ENCODE measurements at places on chromosomes 11 and 22. TPM values are rescaled to one million over a fixed set of nuclear protein-coding genes. Genes with fewer than 3 reads are reported as not detected.

Gene ASRGL1
- 134 TPM for total RNA-seq

Gene PKDREJ
- total RNA-seq, result 0.04 TPM

Gene C11orf16
- not detected for total RNA-seq

Gene OR6A2
- total RNA-seq, result 0.20 TPM

Gene GPHA2
- not detected for total RNA-seq

Gene SELENOH
- 60.6 TPM for total RNA-seq

Gene IRAG1
- 0.13 TPM for total RNA-seq

Gene HSPB2
- total RNA-seq, result not detected

Gene OR52E6
- not detected for total RNA-seq

Gene GVQW3
- 0.79 TPM for total RNA-seq

Gene CRYBA4
- not detected for total RNA-seq

Gene OR8D4
- total RNA-seq, result 0.04 TPM

Gene DMC1
- 2.2 TPM for total RNA-seq

Gene SLC35F2
- total RNA-seq, result 63.5 TPM

Gene BDNF
- 3.4 TPM for total RNA-seq

Gene RPS25
- total RNA-seq, result 746 TPM

Gene WNT11
- total RNA-seq, result not detected

Gene RAG2
- not detected for total RNA-seq

Gene RFPL2
- total RNA-seq, result not detected

Gene MS4A6A
- total RNA-seq, result 0.60 TPM

Gene CHRM1
- not detected for total RNA-seq

Gene ARCN1
- 149 TPM for total RNA-seq

Gene PHOX2A
- not detected for total RNA-seq

Gene OR2AT4
- not detected for total RNA-seq

Gene APOBEC3A
- not detected for total RNA-seq

Gene NDUFV1
- total RNA-seq, result 193 TPM

Gene TTC36
- total RNA-seq, result 0.40 TPM

Gene SCUBE1
- not detected for total RNA-seq

Gene CYB5R2
- 5.3 TPM for total RNA-seq

Gene TSPAN32
- not detected for total RNA-seq

Gene LINC01488
- not detected for total RNA-seq

Gene TNNI2
- total RNA-seq, result not detected

Gene HPS4
- 18.0 TPM for total RNA-seq

Gene RBMXL2
- 0.04 TPM for total RNA-seq

Gene LMO2
- total RNA-seq, result 30.9 TPM

Gene APOA5
- total RNA-seq, result not detected

Gene OR52I2
- not detected for total RNA-seq

Gene YAP1
- total RNA-seq, result 32.0 TPM

Gene DEFB131B
- not detected for total RNA-seq

Gene ALDH3B2
- not detected for total RNA-seq

Gene CRYBB3
- not detected for total RNA-seq

Gene CDCA5
- total RNA-seq, result 9.0 TPM

Gene PTDSS2
- total RNA-seq, result 32.1 TPM

Gene PLAAT2
- not detected for total RNA-seq

Gene MRGPRF
- total RNA-seq, result not detected

Gene EED
- 18.7 TPM for total RNA-seq

Gene TRIM21
- 31.5 TPM for total RNA-seq

Gene HTATIP2
- 52.8 TPM for total RNA-seq

Gene SPDYC
- not detected for total RNA-seq

Gene KLHL35
- total RNA-seq, result 2.6 TPM

Gene KRTAP5-8
- total RNA-seq, result not detected

Gene LRRC32
- total RNA-seq, result 16.1 TPM

Gene ENTHD1
- not detected for total RNA-seq

Gene MMP13
- total RNA-seq, result not detected

Gene PKNOX2
- not detected for total RNA-seq
